ENCODE measurements at places on chromosomes 6 and 20. TPM values are rescaled to one million over a fixed set of nuclear protein-coding genes. Genes with fewer than 3 reads are reported as not detected.

Gene MUCL3
- total RNA-seq = not detected

Gene NR2E1
- not detected for total RNA-seq

Gene GPANK1
- total RNA-seq = 18.7 TPM

Gene PTK6
- total RNA-seq = 58.0 TPM

Gene REM1
- total RNA-seq = 0.64 TPM

Gene TRERF1
- 22.0 TPM for total RNA-seq

Gene EMILIN3
- 6.4 TPM for total RNA-seq
